Nasal cavity respiratory epithelium epithelial cell of viscerocranial mucosa (primary cell): ENCODE measurements at places on chromosomes 2 and 18. TPM values are rescaled to one million over a fixed set of nuclear protein-coding genes. Genes with fewer than 3 reads are reported as not detected.

TACR1 gene
- total RNA-seq: not detected in 2 replicates

UGT1A10 gene
- 1.2 TPM in 1 of 2 replicates, not detected in the other for total RNA-seq

NEMP2 gene
- total RNA-seq: 2.4 and 2.5 TPM in 2 replicates

GBX2 gene
- not detected in 2 replicates for total RNA-seq

FAP gene
- 1.7 and 14.2 TPM in 2 replicates for total RNA-seq

CD8B2 gene
- not detected in 2 replicates for total RNA-seq

IL36G gene
- total RNA-seq: 1.7 and 2.6 TPM in 2 replicates

CIDEA gene
- 0.07 and 5.5 TPM in 2 replicates for total RNA-seq

ELOA2 gene
- not detected in 2 replicates for total RNA-seq

EXOC6B gene
- 54.3 and 75.8 TPM in 2 replicates for total RNA-seq

REV1 gene
- 46.8 and 67.8 TPM in 2 replicates for total RNA-seq

SPRED2 gene
- 6.8 and 9.1 TPM in 2 replicates for total RNA-seq

TANK gene
- 77.9 and 115 TPM in 2 replicates for total RNA-seq

NPPC gene
- total RNA-seq: not detected in 2 replicates

ATG9A gene
- total RNA-seq: 33.2 and 69.6 TPM in 2 replicates

ERICH2 gene
- total RNA-seq: 1.7 and 2.9 TPM in 2 replicates

ACYP2 gene
- total RNA-seq: 18.8 and 31.9 TPM in 2 replicates

SERPINB4 gene
- 1.7 and 63.5 TPM in 2 replicates for total RNA-seq

ACKR3 gene
- total RNA-seq: 3.8 and 37.9 TPM in 2 replicates

HOXD12 gene
- not detected in 2 replicates for total RNA-seq

SNED1 gene
- total RNA-seq: under 0.01 and 0.28 TPM in 2 replicates

SOS1 gene
- total RNA-seq: 8.9 and 35.3 TPM in 2 replicates

GAL3ST2 gene
- total RNA-seq: 0.36 TPM in 1 of 2 replicates, not detected in the other

KHK gene
- total RNA-seq: 0.34 and 0.78 TPM in 2 replicates

FIGN gene
- total RNA-seq: 1.0 and 1.6 TPM in 2 replicates

KCNK3 gene
- total RNA-seq: not detected in 2 replicates

HOXD13 gene
- total RNA-seq: not detected in 2 replicates

PPP1R1C gene
- 0.68 and 1.2 TPM in 2 replicates for total RNA-seq

ADAM23 gene
- total RNA-seq: under 0.01 and 1.5 TPM in 2 replicates

DSG3 gene
- total RNA-seq: 612 and 765 TPM in 2 replicates

CCL20 gene
- total RNA-seq: 2.1 and 33.9 TPM in 2 replicates

TMEM131 gene
- total RNA-seq: 21.2 and 58.3 TPM in 2 replicates

RGPD6 gene
- total RNA-seq: 45.8 and 49.1 TPM in 2 replicates

MAPK4 gene
- under 0.01 and 0.07 TPM in 2 replicates for total RNA-seq

IGFBP5 gene
- 0.34 and 2.3 TPM in 2 replicates for total RNA-seq

EVX2 gene
- total RNA-seq: not detected in 2 replicates

NEU4 gene
- 0.07 TPM in 1 of 2 replicates, not detected in the other for total RNA-seq

MERTK gene
- total RNA-seq: 1.4 and 8.7 TPM in 2 replicates

CLEC4F gene
- not detected in 2 replicates for total RNA-seq

GRHL1 gene
- total RNA-seq: 32.5 and 85.2 TPM in 2 replicates

PER2 gene
- total RNA-seq: 11.3 and 20.5 TPM in 2 replicates

VIL1 gene
- under 0.01 TPM in 1 of 2 replicates, not detected in the other for total RNA-seq

FBXO36 gene
- 1.9 and 5.1 TPM in 2 replicates for total RNA-seq

VPS54 gene
- 21.2 and 25.6 TPM in 2 replicates for total RNA-seq

GPR75 gene
- total RNA-seq: 1.0 and 2.6 TPM in 2 replicates

IL36RN gene
- total RNA-seq: 2.0 and 5.1 TPM in 2 replicates

SEMA4F gene
- total RNA-seq: 3.1 and 10.8 TPM in 2 replicates

LHCGR gene
- not detected in 2 replicates for total RNA-seq

SP110 gene
- 1.7 and 9.9 TPM in 2 replicates for total RNA-seq

ATOH8 gene
- total RNA-seq: 0.07 TPM in 1 of 2 replicates, not detected in the other

CHST10 gene
- total RNA-seq: 0.34 and 2.0 TPM in 2 replicates

CDKL4 gene
- 0.34 and 0.57 TPM in 2 replicates for total RNA-seq

RFX8 gene
- total RNA-seq: not detected in 2 replicates

ANKRD23 gene
- 0.34 and 1.7 TPM in 2 replicates for total RNA-seq
